ENCODE measurements at places on chromosomes 7 and 10. TPM values are rescaled to one million over a fixed set of nuclear protein-coding genes. Genes with fewer than 3 reads are reported as not detected.

Gene TUBAL3
- total RNA-seq: not detected

DNA sequence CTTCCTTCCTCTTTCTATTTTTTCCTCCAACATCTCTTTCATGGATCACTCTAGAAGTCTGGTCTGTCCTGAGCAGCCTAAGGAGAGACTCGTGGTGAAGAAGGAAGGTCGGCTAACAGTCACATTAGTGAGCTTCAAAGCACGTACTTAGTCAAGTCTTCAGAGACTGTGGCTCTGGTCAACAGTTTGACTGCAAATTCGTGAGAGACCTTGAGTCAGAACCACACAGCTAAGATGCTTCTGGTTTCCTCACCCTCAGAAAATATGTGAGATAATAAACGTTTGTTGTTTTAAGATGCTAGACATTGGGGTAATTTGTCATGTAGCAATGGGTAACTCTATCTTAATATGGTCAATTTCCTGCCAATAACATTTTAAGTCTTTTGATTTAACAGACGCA is 126.2 kb upstream of the LRRN3 start:
- no peak for DNase-seq

GRCh38 chr10:109823196-109823595 is 100.1 kb downstream of the XPNPEP1 start:
- DNase-seq: no peak

Gene ARL3
- 10.4 TPM for total RNA-seq

- DNase-seq: peak; percentile 49
Observed at GRCh38 chr10:10797513-10797912, 220.2 kb upstream of the CELF2 start.

DNA sequence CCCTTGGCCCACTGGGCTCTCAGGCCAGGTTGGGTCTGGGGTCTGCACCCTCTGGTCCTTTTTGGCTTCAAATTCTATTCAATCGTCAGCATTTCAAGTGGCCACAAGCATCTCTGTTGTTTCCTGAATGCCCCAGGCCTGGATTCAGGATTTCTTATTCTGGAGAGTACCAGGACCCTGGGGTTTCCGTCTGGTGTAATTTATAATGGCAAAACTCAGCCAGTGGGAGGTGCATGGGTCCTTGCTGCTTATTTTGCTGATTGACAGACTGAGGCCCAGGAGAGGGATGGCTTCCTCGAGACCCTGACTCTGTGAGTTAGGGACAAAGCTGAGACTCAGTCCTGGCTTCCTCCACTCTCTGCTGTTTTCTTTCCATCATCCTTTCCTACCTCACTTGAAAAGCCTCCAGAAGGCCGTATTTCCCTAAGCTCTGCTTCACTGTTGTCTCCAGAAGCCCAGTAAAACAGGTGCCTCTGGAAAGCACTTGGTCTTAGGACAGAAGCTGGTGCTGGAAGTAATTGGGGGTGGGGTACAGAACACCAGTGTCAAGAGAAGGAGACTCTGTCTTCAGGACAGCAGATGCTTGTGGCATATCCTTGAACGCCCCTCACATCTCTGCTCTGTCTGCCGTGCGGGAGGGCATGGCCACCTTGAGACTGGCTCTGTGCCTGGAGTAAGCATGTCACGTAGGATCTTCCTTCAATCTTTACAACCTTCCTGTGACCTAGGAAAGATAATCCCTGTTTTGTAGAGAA is 39.4 kb upstream of the SH2D4B start:
- DNase-seq: no peak

DNA sequence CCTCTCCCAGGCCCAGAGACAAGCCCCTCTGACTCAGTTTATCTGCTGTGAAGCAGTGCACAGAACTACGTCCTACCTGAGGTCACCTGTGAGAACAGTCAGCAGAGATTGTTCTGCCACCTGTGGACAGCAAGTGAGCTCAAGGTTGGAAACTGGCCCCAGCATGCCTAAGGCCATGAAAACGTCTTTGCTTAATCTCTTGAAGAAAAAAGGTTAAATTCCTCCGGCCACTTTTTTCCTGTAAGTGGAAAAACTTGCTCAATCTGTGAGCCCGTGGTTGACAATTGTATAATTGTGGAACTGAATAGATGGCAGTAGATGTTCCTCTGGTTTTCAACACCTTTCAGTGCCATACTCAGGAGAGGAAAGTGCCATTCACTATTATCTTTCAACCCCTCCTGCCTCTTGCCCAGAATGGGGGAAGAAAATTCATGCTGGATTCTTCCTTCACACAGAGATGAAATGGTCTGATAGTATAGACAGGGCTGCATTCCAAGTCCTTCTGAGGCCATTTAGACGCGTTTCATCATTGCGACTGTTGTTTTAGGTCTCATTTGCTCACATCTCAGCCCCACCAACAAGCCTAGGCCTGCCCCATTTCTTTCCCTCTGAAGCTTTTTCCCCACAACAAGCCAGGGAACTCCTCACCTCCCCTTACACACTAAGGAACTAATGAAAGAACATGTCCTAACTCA is 292.9 kb downstream of the FZD1 start:
- DNase-seq: no peak

DNA sequence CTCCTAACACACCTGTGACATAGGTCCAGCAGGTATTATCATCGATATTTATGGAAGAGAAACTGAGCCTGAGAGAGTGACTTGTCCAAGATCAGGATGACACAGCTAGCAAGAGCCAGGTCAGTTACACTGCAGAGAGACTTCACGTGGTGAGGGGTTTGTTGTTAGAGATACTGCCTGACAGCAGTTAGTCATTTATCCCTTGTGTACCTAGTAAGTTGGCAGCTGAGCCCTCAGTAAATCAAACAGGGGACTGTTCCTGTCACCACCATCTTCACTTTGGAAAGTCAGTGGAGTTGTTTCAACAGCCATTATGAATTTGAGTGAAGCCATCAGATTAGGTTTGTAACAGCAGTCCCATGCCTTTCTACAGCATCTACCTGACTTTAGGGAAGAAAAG is 87.5 kb upstream of the GATA3 start:
- no peak for DNase-seq

DNA sequence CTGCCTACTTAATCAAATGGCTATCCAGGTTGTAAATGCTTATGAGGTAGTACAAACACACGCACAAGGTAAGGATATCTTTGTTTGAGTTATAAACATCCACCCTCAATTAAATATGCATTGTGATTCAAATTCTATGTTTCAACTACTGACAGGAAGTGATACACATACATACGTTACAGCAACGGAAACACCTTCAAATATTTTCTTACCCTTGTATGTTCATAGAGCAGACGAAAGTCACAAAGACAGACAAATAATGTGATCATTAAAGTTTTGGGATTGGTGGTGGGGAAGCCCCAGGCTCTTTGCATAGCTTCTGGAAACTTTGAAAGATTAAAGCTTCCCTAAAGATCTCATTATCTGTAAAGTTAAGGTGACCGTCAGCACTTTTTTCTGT is 521.0 kb downstream of the PARD3 start:
- DNase-seq: no peak

Gene AKR1C2
- 376 TPM for total RNA-seq

GRCh38 chr7:12090757-12091221 is 120.3 kb upstream of the TMEM106B start:
- DNase-seq: peak; percentile 12

- peak; percentile 21 for DNase-seq
Observed at GRCh38 chr10:80684259-80684658, 146.6 kb downstream of the SH2D4B start.

Gene PDE6C
- not detected for total RNA-seq

Gene OR6V1
- not detected for total RNA-seq

Gene CLDN15
- 3.0 TPM for total RNA-seq

- peak; percentile 8 for DNase-seq
Observed at GRCh38 chr7:11297764-11298163, 324.1 kb downstream of the PHF14 start.

GRCh38 chr7:128322040-128322643 is 21.6 kb downstream of the RBM28 start:
- DNase-seq: peak; percentile 59

- DNase-seq: no peak
Observed at GRCh38 chr7:21562385-21562784, 19.5 kb downstream of the DNAH11 start.

DNA sequence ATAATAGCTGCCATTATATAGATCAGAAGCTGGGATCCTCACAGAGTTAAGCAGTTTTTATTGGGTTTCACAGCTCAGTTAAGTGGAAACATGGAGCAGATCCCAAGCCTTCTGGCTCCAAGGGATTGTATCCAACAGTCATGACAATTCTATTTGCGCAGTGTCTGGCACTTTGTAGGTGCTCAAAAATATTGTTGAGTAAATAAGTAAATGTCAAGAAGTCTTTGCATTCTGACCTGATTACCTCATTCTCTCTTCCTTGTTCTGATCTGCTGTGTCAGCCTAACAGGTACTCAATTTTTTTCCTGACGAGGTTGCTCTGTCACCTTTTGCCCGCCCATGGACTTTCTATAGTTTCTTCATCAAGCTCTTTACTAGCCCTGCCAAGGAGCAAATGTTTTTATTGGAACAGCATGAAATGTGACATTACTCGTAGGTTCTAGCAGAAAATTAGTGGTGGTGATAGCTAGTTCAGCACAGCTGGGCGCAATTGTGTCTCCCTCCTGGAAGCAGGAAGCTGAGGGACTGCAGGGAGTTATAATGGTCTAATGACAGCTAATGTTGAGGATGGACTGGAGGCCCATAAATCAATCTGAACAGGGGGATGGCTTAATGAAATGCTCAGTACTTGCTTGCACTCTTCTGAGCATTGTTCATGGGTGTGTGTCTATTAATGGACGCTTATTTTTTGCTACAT is 680.2 kb downstream of the CCSER2 start:
- no peak for DNase-seq

DNA sequence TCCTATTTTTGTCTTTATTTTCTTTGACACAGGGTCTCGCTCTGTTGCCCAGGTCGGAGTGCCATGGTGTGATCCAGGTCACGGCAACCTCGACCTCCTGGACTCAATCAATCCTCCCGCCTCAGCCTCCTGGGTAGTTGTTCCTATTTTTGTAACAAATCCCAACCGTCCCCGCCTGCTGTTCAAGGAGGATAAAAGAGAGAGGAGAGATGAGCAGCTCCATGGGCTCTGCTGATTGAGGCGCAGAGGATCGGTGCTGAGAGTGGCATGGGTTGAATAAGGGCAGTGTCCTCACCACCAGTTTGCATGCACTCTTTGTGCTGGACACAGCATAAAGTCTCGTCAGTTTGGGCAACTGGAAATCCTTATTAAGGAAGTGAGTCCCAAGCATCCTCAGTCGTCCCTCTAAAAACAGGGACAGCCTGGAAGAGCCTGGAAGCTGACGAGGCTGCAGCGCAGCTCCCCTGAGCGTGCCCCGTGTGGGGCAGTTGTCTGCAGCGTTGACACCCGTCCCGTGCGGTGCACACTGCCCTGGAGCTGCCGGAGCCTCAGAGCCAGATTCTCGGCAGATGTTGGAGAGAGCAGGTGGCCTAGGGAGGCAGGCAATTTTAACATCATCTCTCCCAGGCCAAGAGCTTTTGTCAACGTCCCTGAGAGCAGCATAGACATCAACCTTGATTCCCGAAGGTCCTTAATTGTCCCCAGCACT is 404.2 kb upstream of the RNF32 start:
- DNase-seq: no peak

Gene SMKR1
- total RNA-seq: 0.65 TPM

Gene CALML5
- not detected for total RNA-seq

Gene GDI2
- 482 TPM for total RNA-seq

Gene GRM3
- total RNA-seq: not detected

- DNase-seq: peak; percentile 65
Observed at GRCh38 chr10:79184145-79184625, 115.4 kb downstream of the ZMIZ1 start.

Gene CPXM2
- 64.0 TPM for total RNA-seq

- peak; percentile 98 for DNase-seq
Observed at GRCh38 chr7:80883154-80884025, 35.5 kb downstream of the SEMA3C start.

Gene GJD4
- not detected for total RNA-seq

DNA sequence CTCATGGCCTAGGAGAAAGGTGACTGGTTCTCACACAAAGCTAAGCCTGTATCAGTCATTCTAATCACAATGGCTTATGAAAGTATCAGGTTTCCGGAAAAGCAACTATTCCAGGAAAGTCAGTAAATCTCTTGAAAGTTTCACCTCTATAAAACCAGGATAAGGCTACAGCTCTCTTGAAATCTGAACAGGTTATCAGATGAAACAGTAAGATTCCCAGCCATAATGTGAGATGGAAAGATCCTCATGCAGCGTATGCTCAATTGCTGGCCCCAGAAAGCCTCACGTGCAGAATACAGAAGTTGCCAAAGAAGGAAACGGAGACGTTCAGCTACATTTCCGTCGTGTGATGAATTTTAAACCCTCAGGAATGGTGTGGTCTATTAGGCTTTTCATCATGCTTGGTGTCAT is 90.0 kb downstream of the PFKFB3 start:
- DNase-seq: no peak

DNA sequence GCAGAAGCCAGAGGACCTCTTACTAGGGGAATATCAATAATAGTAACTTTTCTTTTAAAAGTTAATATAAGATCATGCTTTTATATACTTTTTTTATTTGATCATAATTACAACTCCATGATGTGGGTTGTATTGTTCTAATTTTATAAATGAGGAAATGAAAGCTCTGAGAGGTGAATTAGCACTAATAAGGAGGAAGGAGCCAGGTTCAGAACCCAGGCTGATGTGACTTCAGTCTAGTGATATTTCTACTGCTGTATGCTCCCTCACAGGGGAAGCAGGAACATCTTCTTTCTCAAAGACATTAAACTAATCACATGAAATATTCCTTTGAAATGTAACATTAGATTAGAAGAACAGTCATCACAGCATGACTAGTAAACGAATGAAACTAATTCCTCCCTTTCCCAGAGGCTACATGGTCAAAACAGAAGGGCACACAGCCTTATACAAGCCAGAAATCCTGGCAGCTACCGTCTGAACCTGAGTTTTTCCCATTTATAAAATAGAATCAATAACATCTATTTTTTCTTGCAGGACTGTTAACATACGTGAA is 81.4 kb upstream of the GJD4 start:
- no peak for DNase-seq

Gene VSTM2A
- not detected for total RNA-seq

GRCh38 chr7:79471699-79472098 is 18.2 kb upstream of the MAGI2 start:
- DNase-seq: no peak

DNA sequence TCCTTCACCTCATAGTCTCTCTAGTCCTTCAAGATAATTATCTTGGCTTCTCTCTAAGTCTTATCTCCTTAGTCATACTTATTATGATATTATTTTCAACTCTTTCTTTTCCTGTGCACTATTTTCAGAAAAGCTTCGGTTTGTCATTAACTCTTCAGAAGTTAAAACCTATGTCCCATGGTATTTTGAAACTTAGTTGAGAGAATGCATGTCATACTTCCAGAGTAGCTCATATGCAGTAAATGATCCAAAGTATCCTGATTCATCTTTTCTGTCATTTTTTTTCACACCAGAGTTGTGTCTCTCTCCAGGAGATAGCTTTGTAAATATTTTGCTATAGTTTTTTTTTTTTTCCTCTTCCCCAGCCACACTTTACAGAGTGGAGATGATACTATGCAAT is 1008.6 kb downstream of the NRG3 start:
- DNase-seq: peak; percentile 2

Gene CWF19L1
- total RNA-seq: 15.0 TPM

GRCh38 chr10:72264536-72264935 is 9.2 kb upstream of the DDIT4 start:
- DNase-seq: no peak

Measured in fibroblast of the aortic adventitia (primary cell).